ENCODE measurements at places on chromosomes 5 and 9. TPM values are rescaled to one million over a fixed set of nuclear protein-coding genes. Genes with fewer than 3 reads are reported as not detected.

- DNase-seq: no peak
- H3K36me3 ChIP-seq: peaks cover 5% of the 10 kb centered on the region
- peaks cover 71% of the 10 kb centered on the region for H3K27me3 ChIP-seq
- no peak overlapping the region for H3K4me3 ChIP-seq
- no peak overlapping the region for H3K27ac ChIP-seq
Observed at GRCh38 chr5:144203750-144204596, 33.3 kb downstream of the KCTD16 start.

- no peaks in the 10 kb centered on the region for H3K27me3 ChIP-seq
- peak overlapping the region; percentile 71 for H3K4me3 ChIP-seq
- no peak for DNase-seq
Observed at GRCh38 chr9:136578915-136579649, 33.2 kb upstream of the NOTCH1 start.

TMOD1 gene
- 0.86 TPM for total RNA-seq

GRCh38 chr5:53037141-53037859 lies 48.1 kb downstream of the ITGA2 start:
- H3K4me1 ChIP-seq: peaks cover 15% of the 10 kb centered on the region
- no peak overlapping the region for H3K27ac ChIP-seq
- no peaks in the 10 kb centered on the region for H3K36me3 ChIP-seq
- H3K4me3 ChIP-seq: no peak overlapping the region
- no peaks in the 10 kb centered on the region for H3K27me3 ChIP-seq

GRCh38 chr9:81318571-81318970 lies 370.8 kb downstream of the TLE1 start:
- H3K27ac ChIP-seq: no peak overlapping the region
- no peaks in the 10 kb centered on the region for H3K36me3 ChIP-seq
- H3K27me3 ChIP-seq: no peaks in the 10 kb centered on the region
- no peak for DNase-seq
- no peaks in the 10 kb centered on the region for H3K4me1 ChIP-seq
- no peak overlapping the region for H3K4me3 ChIP-seq

GRCh38 chr5:149641000-149641576 lies 59.8 kb downstream of the ARHGEF37 start:
- H3K4me3 ChIP-seq: no peak overlapping the region
- no peak overlapping the region for H3K27ac ChIP-seq
- H3K36me3 ChIP-seq: no peaks in the 10 kb centered on the region
- no peak for DNase-seq
- peaks cover 8% of the 10 kb centered on the region for H3K4me1 ChIP-seq
- H3K27me3 ChIP-seq: peaks cover 9% of the 10 kb centered on the region

DNA sequence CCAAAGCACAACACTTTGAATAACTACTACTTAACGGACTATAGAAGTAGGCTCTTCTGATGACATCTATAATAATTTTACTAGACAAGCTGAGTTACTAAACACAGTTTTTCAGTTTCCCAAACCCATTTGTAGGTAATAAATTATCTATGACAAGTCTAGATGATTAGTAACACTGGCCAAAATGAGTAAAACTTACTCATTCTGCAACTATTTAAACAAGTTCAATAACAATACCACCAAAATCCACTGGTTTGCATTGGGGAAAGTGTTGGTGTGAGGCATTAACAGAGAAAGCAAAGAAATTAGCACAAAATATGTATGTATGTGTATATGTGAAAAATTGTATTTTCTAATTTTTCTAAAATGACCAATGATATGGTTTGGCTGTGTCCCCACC lies 119.3 kb downstream of the NR2F1-AS1 start:
- H3K27me3 ChIP-seq: peaks cover 5% of the 10 kb centered on the region
- no peak for DNase-seq
- no peak overlapping the region for H3K27ac ChIP-seq
- H3K4me1 ChIP-seq: no peaks in the 10 kb centered on the region

- peaks cover 2% of the 10 kb centered on the region for H3K36me3 ChIP-seq
- DNase-seq: no peak
- peaks cover 8% of the 10 kb centered on the region for H3K4me1 ChIP-seq
- no peak overlapping the region for H3K27ac ChIP-seq
Observed at GRCh38 chr5:74589204-74590056, 51.1 kb downstream of the ENC1 start.

GLRA1 gene
- total RNA-seq: not detected

Measured in T-helper 17 cell (primary cell).